ENCODE measurements at places on chromosomes 1 and 21.

DNA sequence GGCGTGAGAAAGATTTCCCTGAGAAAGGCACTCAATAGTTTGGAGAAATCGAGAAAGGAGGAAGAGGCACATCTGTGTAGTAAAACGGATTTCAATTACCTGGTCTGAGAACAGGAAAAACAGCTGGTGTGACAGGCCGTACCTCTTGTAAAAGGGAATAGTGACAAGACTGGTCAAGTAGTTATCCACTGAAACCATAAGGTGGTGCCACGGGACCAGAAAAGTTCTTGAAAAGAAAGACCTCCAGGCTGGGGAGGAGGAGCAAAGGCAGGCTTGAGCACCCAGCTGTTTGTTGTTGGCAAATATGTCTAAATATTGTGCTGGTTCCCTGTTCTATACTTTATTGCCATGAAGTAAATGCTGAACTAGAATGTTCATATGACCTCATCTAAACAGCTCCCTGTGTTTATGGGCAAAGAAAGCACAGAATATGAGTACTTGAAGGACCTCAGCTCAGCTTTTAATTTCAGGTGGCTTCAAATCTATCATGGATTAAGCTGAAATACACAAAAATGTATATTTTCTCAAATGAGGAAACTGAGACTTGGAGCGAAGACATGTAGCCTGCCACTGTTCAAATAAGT, 4.0 kb downstream of the HAO2 start:
- DNase-seq, result peak; percentile 16

DNA sequence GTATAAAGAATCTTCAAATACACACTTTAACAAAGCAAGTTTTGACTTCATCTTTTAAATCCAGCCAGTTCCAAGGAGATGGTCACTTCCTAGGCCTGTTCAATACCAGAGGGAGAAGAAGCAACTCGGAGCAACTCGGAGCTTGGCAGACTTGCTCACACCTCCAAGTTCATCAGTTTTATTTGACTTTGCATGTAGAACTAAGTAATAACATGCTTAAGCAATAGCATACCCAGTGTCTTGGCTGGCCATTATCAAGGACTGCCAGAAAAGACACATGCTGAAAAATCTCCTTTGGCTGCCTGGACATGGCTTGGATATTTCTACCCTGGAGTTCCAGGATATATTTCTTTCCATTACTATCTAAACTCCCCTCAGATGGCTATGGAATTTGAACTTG, 52.6 kb downstream of the GNG12 start:
- no peak for DNase-seq

DNA sequence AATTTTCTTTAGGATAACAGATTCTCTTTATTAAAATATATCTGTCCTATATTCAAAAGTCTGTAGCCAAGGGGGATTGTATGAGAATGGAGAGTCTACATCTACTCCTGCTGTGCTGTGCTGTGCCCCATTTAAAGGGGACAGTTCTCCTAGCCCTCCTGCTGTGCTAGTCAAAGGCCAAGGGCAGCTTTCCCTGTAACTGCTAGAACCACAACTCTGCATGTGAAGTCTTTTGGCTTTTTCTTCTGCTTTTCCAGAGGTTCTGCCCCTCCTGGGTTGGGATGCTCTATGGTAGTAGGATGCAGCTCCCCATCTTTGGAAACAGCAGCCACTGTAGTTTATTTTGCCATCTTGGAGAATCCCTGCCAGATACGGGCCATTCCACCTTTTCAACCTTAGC, 197.5 kb upstream of the JUN start:
- DNase-seq, result no peak

- DNase-seq, result no peak
Observed at GRCh38 chr21:20020026-20020425, 978.2 kb upstream of the NCAM2 start.

GRCh38 chr1:223611936-223612335, 53.6 kb downstream of the CAPN8 start:
- no peak for DNase-seq

GRCh38 chr1:28278763-28279162, 19.4 kb downstream of the SESN2 start:
- DNase-seq, result no peak

GRCh38 chr1:54812801-54813484, 11.8 kb upstream of the TTC22 start:
- no peak for DNase-seq

DNA sequence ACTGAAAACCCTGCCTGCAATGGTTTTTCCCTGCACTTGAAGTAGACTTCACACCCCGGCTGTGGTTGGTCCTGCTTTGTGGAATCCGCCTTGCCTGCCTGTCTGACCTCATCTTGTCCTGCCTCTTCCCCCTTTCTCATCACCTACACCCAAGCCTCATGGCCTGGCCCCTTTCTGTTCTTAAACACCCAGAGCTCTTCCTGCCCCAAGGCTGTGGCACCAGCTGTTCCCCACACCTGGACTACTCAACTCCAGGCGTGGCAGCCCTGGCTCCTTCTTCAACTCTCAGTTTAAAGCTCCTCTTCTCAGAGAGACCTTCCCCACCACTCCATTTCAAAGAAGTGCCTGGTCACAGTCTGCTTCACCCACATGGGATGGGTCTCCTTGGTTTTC, 27.0 kb downstream of the KIAA1614 start:
- no peak for DNase-seq

DNA sequence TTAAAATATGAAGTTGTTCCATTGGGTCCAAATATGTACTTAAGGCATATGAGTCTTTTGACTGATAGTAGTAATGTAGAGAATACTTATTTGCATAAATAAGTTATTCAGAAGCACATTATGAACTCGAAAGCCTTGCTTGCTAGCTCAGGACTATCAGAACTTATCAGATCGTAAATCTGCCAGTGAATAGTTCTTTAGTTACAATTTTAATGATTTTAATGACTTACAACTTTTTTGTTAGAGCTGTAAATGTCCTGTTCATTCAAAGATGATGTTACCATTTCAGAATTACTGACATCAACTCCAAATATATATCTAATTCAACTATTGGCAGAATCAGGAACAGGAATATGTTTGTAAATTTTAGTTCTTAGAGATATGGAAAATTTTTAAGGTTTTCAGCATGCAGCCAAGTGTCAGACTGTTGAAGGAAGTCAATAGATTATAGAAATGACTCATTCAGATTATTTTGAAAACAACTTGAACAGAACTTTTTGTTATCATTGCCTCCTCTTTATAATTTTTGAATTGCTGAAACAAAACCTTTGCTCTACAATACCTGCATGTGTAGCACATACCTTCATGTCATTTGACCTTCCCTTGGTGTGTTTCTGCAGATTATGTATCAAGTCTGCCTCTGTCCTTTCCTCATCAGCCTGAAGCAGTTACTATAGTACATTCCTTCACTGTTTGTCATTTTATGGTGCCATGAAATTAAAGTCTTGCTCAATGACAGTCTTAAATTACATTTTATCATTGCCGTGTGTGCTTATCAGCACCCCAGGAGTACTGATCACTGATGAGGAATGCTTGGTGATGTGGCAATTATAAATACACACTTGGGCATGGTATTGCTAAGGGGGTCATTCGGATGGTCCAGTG, 44.9 kb downstream of the LRRC8D start:
- peak; percentile 72 for DNase-seq

DNA sequence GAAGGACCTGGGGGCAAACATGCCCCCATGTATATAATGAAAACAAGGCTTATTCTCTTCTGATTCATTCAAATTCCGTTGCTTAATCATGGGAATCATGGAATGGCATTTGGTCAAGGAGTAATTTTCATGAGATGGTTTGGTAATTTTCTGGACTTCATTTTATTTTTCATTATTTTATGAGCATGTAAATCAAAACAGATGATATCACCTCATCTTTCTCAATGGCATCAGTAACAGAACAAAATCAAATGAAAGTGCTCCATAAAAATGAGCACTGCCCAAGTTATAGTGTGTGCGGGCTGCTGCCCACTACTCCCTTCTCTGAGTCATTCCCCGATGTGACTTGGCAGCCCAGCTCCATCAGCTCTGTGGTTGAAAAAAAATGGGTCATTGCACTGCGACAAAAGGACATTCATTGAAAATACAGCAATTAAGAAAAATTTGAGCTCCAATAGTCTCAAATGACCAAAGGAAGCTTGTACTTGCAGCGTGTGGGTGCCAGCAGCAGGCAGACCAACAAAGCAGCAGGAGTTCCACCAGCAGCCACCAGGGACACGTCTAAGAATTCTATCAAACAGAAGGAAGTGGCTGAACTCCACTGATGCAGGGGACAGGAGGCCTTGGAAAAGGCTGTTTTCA, 84.3 kb upstream of the VAV3 start:
- peak; percentile 13 for DNase-seq

- DNase-seq, result peak; percentile 64
Observed at GRCh38 chr1:31831397-31832378, 15.9 kb upstream of the SPOCD1 start.

DNA sequence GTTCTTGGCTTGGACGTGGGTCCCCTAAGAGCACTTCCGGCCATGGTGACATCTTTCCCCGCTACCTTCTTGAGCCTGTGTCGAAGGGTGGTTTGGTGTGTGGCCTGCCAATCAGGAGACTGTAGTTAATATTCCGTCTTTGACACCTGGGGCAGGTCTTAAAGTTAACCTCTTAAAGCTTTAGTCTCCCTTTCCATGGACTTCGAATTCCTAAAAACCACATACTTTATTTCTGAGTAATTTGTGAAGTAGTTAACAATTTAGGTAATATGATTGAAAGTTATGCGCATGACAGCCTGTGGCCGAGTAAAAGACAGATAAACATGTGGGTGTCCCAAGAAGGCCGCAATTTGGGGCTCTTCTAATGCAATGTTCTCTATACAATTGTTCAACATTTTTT, 10.2 kb upstream of the RAB29 start:
- no peak for DNase-seq

DNA sequence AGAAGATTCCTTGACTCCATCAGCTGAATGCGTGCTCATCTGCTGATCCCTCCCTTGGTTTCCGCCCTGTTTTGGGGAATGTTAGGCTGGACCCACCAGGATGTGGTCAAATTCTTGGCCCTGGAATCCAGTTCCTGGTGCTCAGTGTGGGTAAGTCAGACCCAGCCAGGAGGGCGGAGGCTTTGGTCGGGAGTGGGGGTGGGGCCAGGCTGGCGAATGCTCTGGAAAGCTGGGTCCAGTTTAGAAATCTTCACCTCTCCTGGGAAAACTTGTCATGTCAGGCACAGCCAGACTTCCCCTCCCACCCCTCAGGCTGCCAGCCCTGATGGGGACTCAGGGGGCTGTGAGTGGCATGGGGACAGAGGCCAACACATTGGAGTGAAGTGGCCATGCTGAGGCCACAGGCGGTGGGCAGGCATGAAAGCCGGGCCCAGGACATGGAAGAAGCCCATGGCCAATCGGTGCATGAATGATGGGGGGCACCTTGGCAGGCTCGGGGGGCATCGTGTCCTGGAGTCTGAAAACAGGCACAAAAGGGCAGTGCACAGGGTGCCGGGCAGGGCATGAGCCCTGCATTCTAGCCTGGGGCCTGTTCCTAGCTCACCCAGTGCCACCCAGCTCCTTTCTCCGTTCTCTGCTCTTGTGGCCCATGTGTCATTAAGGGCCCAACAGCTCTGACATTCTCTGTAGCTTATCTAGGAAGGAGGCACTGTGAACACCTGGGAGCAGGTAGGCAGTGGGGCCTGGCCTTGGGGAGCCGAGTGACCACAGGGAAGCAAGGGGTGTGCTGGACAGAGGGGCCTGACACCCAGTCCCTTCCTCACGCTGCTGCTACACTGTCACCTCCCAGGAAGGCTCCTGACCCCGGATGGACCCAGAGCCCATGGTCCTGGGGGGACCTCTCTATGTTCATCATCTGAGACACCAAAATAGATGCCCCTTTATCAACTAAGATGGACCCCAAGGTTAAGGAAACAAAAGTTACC, 14.6 kb upstream of the PADI1 start:
- DNase-seq, result peak; percentile 95

DNA sequence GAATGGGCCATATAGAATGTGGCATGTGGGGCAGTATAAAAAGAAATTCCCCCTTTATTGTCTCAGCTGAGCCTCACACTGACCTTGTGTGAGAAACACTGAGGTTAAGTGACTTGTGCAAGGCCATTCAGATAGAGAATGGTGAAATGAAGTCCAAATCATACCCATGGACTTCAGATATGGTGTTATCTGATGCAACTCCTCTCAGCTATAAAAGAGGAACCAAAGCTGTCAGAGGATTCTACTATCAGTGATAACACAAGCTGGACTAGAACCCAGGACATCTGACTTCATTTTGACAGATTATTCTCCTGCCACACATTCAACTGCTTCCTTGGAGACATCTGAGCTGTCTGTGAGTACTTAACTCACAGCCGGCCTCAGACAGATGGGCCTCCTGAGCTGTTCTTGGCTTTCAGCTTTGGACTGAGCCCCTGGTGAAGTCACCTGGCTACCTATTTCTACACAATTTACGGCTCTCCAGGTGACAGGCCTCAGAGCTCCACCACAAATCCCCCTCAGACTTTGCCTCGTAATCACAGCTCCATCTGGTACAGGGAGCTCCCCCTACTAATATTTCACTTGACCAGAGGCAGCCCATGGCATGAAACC, 104.6 kb downstream of the PLXNA2 start:
- no peak for DNase-seq

DNA sequence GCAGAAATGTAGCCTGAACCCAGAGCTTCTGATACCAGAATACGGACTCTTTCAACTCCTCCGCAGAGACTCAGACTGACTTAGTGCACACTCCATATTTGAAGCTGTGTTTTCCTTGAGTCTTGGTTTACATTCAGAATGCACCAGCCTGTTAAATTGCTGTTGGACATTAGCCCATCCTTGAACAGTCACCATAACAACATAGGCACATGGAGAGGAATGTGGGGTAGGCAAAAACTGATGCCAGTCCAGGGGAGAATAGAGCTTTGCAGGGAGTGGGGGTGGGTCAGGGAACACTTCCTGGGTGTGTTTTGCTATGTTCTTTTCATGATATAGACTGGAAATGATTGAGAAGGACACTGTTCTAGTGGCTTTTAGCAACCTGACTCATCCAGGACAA, 76.3 kb upstream of the CACNA1E start:
- no peak for DNase-seq

All from GM03348 (cell line).